ENCODE measurements at places on chromosomes 4 and X.

DNA sequence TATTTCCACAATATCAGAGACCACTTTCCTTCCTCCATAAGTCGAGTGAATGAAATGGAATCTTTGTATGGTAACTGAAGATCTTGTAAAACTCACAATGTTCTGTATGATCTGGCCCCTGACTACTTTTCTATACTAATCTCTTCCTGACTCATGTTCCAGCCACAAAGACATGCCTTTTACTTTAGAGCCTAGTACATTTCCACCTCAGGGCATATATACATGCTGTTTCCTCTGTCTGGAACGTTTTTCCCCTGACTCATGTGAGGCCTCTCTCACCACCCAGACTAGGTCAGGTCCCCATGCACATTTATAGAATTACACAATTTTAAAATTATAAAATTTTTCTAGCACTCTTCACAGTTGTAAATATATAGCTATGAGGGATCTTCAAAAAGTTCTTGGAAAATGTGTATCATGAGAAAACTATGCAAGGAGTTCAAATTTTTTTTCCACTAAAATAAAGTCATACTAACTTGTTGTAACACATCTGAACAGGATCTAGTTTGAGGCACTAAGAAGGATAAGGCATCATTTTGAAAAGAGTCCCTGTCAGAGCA lies 208.8 kb downstream of the SH2D1A start:
- DNase-seq = no peak

- DNase-seq = no peak
Observed at GRCh38 chrX:114582264-114582632, 1.6 kb upstream of the HTR2C start.

GRCh38 chr4:79759793-79760192 lies 313.2 kb downstream of the ANTXR2 start:
- no peak for DNase-seq

GRCh38 chrX:154596290-154596929 lies 11.5 kb downstream of the CTAG1A start:
- no peak for DNase-seq

DNA sequence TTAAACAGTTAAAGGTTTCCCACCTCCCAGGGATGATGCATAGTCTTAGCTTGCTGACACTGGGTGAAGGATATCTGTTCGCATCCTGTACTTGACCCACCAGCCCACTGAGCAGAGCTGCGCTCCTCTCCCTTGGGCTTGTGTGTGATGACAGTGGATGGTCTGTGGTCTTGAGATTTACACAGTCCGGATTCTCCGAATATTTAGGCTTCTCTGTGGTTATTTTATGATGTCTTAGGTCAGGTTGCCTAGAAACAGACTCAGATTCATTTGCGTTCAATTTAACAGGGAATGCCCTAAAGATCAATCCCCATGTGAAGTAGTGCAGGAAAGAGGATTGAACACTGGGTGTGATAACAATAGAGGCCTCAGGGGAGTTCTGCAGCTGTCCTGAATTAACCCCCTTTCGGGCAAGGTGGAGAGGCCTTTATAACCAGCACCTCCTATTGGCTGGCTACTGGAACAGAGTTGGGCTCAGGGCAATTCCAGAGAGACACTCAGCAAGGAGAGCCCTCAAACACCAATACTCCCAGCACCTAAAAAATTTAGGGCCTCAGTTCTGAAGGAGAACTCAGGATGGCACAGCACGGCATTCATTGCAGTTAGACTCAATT lies 653.2 kb upstream of the GALNT7 start:
- no peak for DNase-seq
